ENCODE measurements at places on chromosomes 5 and 9.

DNA sequence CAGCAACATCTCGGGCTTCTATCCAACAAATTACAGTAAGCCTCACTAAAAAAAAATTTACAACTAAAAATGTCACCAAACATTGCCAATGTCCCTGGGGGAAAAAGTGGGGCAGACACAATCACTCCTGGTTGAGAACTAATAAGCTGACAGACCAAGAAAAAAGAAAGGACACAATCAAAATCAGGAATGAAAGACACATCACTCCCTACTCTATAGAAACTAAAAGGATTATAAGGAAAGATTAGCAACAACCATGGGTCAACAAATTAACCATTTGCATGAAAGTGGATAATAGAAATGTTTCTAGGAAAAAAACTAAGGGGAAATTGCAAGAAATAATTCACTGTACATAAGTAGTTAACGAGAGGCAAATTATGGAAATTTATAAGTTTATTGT, 53.4 kb downstream of the AGTPBP1 start:
- DNase-seq, result no peak

- DNase-seq, result no peak
These were observed 7.0 kb downstream of the STOM start for GRCh38 chr9:121362813-121363621.

DNA sequence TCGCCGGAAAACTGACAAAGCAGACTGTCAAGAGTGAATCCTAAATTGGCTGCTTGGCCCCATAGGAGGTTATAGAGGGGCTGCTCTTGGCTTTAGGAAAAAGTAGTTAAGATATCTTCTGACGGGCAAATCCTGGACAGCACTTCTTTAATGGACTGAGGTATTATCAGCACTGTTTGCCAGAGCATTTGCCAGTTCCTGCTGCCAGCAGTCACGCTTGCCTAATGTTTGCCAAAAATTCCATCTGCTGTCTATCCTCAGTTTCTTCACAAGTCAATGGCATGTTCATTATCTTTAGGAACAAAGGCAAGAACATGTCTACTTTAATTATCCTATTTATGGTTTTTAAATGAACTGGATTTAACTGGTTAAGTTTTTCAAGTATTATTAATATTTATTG, 25.8 kb upstream of the SREK1 start:
- DNase-seq, result no peak

GRCh38 chr9:33185858-33186257, 18.7 kb upstream of the B4GALT1 start:
- DNase-seq, result no peak

- no peak for DNase-seq
These were observed 208.9 kb downstream of the PDE4D start for GRCh38 chr5:59684388-59685190.

GRCh38 chr5:171162165-171162564, 146.9 kb upstream of the TLX3 start:
- DNase-seq, result no peak

All from GOT3 (cell line).